ENCODE measurements at places on chromosomes 5 and 9. TPM values are rescaled to one million over a fixed set of nuclear protein-coding genes. Genes with fewer than 3 reads are reported as not detected.
A peak's percentile ranks its signal among the peaks of the same experiment; 100 is the strongest.

DNA sequence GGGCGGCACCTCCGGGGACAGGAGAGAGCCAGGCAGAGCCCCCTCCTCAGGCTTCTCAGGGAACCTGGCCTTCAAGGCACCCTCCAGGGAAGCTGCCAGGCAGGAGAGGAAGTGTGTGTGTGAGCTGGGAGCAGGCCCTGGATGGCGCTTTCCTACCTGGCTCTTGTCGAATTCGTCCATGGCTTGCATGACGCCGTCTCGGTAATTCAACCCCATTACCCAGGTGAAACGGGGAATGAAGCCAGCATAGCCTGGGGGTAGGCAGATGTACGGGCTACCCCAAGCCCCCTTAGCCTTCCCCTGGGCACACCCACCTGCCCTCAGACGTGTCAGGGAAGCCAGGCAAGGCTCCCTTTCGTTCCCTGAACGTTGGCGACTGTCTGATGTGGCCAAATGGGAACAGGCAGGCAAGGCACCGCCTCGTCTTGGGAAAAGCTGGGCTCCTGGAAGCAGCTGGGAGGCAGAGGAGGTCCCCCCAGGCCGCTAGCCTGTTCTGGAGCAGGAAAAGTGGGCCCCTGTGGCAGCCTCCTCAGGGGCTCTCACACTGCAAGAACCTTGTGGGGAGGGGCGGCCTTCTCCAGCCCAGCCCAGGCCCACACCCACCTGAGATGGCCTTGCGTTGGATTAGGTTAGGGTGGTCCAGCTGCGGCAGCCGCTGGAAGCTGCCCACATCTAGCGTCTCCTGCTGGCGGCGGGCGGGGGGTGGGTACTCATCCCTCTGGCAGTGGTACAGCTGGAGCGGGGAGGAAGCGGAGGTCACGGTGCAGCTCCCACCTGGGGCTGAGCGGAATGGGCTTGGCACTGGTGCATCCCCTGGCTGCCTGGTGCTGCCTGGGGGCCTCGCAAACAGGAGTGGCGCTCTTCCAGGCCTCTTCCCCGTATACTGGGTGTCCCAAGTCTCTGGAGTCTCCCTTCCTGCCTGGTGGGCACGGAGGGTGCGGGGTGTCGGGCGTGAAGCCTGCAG, 3.7 kb downstream of the TUBB4B start:
- peak overlapping the region; percentile 41 for H3K4me3 ChIP-seq
- peak overlapping the region; percentile 54 for H3K27ac ChIP-seq
- peak; percentile 29 for DNase-seq
- no peaks in the 10 kb centered on the region for H3K27me3 ChIP-seq

DNA sequence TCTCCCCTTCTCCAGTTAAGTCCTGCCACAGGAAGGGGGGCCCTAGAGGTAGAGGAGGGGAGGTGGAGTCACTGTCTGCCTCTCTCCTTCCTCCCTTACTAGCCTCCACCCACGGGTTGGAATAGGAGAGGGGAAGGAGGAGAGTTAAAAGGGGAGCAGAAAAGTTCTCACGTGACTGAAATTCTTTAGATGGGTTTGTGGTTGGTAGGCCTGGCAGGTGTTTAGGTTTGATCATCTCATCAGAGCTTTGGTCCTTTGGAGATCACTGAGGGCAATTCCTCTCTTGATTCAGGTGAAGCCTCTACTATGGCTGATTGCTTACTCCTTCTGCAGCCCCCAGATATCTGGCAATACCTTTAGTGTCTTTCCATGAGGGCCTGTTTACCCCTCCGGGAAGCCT, 24.9 kb upstream of the C5orf63 start:
- H3K36me3 ChIP-seq = no peaks in the 10 kb centered on the region
- H3K27me3 ChIP-seq = no peaks in the 10 kb centered on the region
- H3K4me1 ChIP-seq = no peaks in the 10 kb centered on the region
- no peak overlapping the region for H3K27ac ChIP-seq
- H3K4me3 ChIP-seq = no peak overlapping the region

Gene EIF4E1B
- total RNA-seq = not detected

DNA sequence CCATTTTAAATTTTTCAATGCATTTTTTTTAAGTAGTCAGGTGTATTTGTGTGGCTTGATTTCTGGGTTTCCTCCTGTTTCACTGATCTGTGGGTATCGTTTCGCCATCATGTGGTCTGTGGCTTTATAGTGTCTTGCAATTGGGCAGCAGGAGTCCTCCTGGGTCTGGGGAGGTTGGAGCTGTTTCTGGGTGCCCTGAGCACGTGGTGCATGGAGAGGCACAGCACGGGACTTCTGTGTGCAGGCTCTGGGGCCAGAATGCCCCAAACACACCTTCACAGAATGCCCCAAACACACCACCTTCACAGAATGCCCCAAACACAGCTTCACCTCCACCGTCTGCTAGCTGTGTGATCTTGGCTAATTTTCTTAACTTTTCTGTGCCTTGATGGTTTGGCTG, 82.6 kb upstream of the COL5A1 start:
- no peaks in the 10 kb centered on the region for H3K27me3 ChIP-seq
- no peak for DNase-seq
- no peaks in the 10 kb centered on the region for H3K36me3 ChIP-seq
- no peaks in the 10 kb centered on the region for H3K4me1 ChIP-seq

DNA sequence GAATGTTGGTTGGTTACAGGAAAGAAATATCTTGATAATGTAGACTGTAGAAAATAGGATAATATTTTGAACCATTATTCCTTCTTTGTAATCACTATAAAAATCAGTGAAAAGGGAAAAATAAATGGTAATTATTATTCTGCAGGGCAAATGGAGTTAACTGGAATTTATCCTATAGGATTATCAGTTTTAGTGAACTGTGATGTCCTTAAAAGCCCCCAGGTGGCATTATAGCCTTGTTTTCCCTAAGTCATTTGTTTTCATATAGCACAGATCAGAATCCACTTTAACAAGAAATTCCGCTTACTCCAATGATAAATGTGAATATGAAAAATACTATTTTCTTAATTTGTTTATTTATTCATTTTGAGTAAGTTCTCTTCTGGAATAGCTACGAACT, 26.2 kb upstream of the WDR41 start:
- H3K4me1 ChIP-seq = no peaks in the 10 kb centered on the region
- DNase-seq = no peak
- H3K27ac ChIP-seq = no peak overlapping the region
- peaks cover 10% of the 10 kb centered on the region for H3K27me3 ChIP-seq

DNA sequence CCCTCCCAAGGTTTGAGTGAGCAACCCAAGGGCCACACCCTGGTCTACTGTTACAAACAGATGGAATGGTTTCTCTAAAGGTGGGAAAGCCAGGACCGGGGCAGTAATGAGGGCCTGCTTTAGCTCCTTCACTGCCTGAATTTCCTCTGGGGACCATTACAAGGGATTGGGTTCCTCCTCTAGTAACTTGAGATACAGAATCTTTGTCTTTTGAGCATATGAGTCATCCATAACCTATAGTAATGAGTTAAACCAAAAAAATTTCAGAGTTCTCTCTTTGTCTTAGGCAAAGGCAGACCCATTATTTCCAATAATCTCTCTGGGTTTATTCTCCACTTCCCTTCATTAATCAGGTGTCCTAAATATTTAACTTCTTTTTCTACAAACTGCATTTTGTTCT, 618.8 kb downstream of the HINT1 start:
- no peaks in the 10 kb centered on the region for H3K36me3 ChIP-seq
- DNase-seq = no peak
- H3K27me3 ChIP-seq = no peaks in the 10 kb centered on the region
- H3K4me1 ChIP-seq = peaks cover 4% of the 10 kb centered on the region
- no peak overlapping the region for H3K27ac ChIP-seq
- H3K4me3 ChIP-seq = no peak overlapping the region

Gene SARDH
- total RNA-seq = 4.7 TPM

- peaks cover 16% of the 10 kb centered on the region for H3K36me3 ChIP-seq
- H3K27ac ChIP-seq = peak overlapping the region; percentile 90
- H3K4me1 ChIP-seq = peaks cover 84% of the 10 kb centered on the region
Observed at GRCh38 chr5:43305948-43306565, 7.2 kb downstream of the HMGCS1 start.

Gene CARD9
- 1.2 TPM for total RNA-seq

Gene OLFM1
- 0.70 TPM for total RNA-seq

DNA sequence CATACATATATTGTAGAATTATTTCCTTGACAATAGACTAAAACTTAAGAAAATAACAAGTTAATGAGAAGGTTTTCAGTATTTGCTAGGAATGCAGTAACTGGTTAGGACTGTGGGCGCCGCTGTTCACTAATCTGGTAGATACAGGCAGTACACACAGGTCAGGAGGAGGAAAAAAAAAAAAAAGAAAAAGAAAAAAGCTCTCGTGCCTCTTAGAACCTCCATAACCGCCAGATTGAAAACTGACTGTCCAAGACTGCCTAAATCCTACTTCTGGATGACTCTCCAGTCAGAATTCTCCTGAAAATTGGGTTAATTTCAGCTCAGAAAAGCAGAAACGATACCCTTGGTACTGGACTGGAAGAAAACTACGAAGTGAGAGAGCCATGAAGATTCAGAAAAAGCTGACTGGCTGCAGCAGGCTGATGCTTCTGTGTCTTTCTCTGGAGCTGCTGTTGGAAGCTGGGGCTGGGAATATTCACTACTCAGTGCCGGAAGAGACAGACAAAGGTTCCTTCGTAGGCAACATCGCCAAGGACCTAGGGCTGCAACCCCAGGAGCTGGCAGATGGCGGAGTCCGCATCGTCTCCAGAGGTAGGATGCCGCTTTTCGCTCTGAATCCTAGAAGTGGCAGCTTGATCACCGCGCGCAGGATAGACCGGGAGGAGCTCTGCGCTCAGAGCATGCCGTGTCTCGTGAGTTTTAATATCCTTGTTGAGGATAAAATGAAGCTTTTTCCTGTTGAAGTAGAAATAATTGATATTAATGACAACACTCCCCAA, at the start of gene PCDHGA1:
Gene PCDHGA1, plus strand, starts transcription at position 216 of the 782 bp plus-strand sequence.
- peak within 1 kb of the TSS; percentile 49 for H3K4me3 ChIP-seq
- peaks cover 49% of the 10 kb centered on the region for H3K27me3 ChIP-seq
- H3K36me3 ChIP-seq = peaks cover 18% of the 10 kb centered on the region
- H3K27ac ChIP-seq = no peak within 1 kb of the TSS
- peak; percentile 15 for DNase-seq

- no peaks in the 10 kb centered on the region for H3K27me3 ChIP-seq
- no peak overlapping the region for H3K4me3 ChIP-seq
- no peaks in the 10 kb centered on the region for H3K36me3 ChIP-seq
- peaks cover 25% of the 10 kb centered on the region for H3K4me1 ChIP-seq
Observed at GRCh38 chr5:67042176-67043003, 154.2 kb downstream of the CD180 start.

GRCh38 chr9:106481013-106481609, 381.9 kb upstream of the ZNF462 start:
- H3K4me1 ChIP-seq = no peaks in the 10 kb centered on the region
- no peaks in the 10 kb centered on the region for H3K27me3 ChIP-seq
- H3K4me3 ChIP-seq = no peak overlapping the region
- H3K36me3 ChIP-seq = no peaks in the 10 kb centered on the region
- H3K27ac ChIP-seq = no peak overlapping the region
- DNase-seq = no peak

GRCh38 chr9:99650187-99650874, 171.4 kb upstream of the NR4A3 start:
- peaks cover 16% of the 10 kb centered on the region for H3K27me3 ChIP-seq
- no peaks in the 10 kb centered on the region for H3K4me1 ChIP-seq
- H3K4me3 ChIP-seq = no peak overlapping the region
- no peak overlapping the region for H3K27ac ChIP-seq
- H3K36me3 ChIP-seq = peaks cover 3% of the 10 kb centered on the region
- DNase-seq = no peak

DNA sequence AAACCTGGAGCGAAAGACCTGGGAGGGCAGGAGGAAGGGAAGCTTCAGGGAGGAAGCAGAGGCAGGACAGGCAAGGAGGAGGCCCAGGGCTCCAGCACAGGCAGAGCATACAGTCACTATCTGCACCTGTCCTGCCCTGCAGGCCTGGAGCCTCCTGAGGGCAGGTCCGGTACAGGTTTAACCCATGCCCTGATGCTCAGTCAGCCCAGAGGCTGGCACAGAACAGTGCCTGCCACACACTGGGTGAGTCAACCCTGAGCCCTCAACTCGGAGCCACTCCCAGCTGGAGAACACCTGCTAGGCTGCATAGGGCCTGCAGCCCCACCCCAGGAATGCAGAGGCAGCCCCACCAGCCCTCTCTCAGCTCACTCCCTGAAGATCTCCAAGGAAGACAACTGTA, 161.5 kb upstream of the PHYKPL start:
- no peaks in the 10 kb centered on the region for H3K36me3 ChIP-seq
- DNase-seq = no peak
- H3K27me3 ChIP-seq = no peaks in the 10 kb centered on the region
- no peak overlapping the region for H3K27ac ChIP-seq
- no peak overlapping the region for H3K4me3 ChIP-seq
- H3K4me1 ChIP-seq = no peaks in the 10 kb centered on the region

Gene ATP10B
- total RNA-seq = not detected

Gene TAF1L
- not detected for total RNA-seq

- DNase-seq = no peak
- no peaks in the 10 kb centered on the region for H3K27me3 ChIP-seq
- H3K36me3 ChIP-seq = no peaks in the 10 kb centered on the region
- no peak overlapping the region for H3K4me3 ChIP-seq
- no peak overlapping the region for H3K27ac ChIP-seq
Observed at GRCh38 chr5:133274597-133274935, 222.8 kb downstream of the HSPA4 start.

- no peak overlapping the region for H3K4me3 ChIP-seq
- H3K36me3 ChIP-seq = peaks cover 8% of the 10 kb centered on the region
- DNase-seq = no peak
- no peaks in the 10 kb centered on the region for H3K27me3 ChIP-seq
- H3K4me1 ChIP-seq = peaks cover 86% of the 10 kb centered on the region
Observed at GRCh38 chr9:89433826-89434225, 64.1 kb downstream of the SEMA4D start.

DNA sequence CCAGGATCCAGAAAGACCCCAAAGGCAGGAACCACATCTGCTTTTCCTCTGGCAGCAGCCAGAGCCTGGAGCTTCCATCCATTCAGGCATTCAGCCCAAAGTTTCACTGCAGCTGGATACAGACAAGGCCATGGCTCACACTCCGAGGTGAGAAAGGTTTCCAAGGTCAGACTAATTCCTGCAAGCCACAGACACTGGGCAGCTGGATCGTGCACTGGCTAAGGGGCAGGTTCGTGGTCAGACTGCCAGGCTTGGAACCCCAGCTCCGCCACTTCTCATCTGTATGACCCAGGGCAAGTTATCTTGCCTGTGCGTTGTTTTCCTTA, 36.9 kb downstream of the SPOCK1 start:
- H3K27me3 ChIP-seq = peaks cover 2% of the 10 kb centered on the region
- no peak for DNase-seq
- no peaks in the 10 kb centered on the region for H3K4me1 ChIP-seq

Gene PPP1R26
- total RNA-seq = 2.8 TPM

GRCh38 chr9:73441890-73442818, 290.5 kb downstream of the ANXA1 start:
- no peak overlapping the region for H3K27ac ChIP-seq
- no peaks in the 10 kb centered on the region for H3K4me1 ChIP-seq
- no peaks in the 10 kb centered on the region for H3K36me3 ChIP-seq
- no peak overlapping the region for H3K4me3 ChIP-seq
- no peak for DNase-seq

DNA sequence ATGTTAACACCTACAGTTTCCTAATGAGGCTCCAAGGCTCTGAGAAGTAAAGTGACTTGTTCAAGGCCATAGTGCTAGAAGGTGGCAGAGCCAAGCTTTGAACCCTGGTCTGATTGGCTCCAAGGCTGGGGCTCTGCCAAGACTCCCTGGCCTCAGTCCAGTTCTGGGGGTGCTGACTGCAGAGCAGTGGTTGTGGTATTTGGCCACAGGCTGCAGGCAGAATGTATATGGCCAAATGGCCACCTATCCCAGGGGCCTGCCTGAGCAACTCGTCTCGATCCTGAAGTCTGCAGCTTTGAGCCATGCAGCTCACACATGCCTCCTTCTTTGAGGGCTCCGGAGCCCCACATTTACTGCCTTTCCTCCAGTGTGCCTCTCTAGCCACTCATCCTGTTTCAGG, 9.7 kb upstream of the NEK6 start:
- peaks cover 7% of the 10 kb centered on the region for H3K27me3 ChIP-seq
- no peak overlapping the region for H3K4me3 ChIP-seq
- H3K27ac ChIP-seq = no peak overlapping the region
- no peaks in the 10 kb centered on the region for H3K36me3 ChIP-seq
- no peak for DNase-seq
